ENCODE measurements at places on chromosomes 4 and X. TPM values are rescaled to one million over a fixed set of nuclear protein-coding genes. Genes with fewer than 3 reads are reported as not detected.

The HS3ST1 gene
- total RNA-seq: 0.52 TPM

The LNX1 gene
- 70.7 TPM for total RNA-seq

The ERAS gene
- total RNA-seq: not detected

The STBD1 gene
- total RNA-seq: 10.3 TPM

The FHIP1A gene
- 1.3 TPM for total RNA-seq

The WDFY3 gene
- 89.0 TPM for total RNA-seq

The UGT2B10 gene
- not detected for total RNA-seq

The CCDC110 gene
- total RNA-seq: 5.0 TPM

The SLC16A2 gene
- 18.6 TPM for total RNA-seq

The KLB gene
- total RNA-seq: under 0.01 TPM

The SPARCL1 gene
- total RNA-seq: not detected

The STX18 gene
- 31.5 TPM for total RNA-seq

The SMIM31 gene
- 0.11 TPM for total RNA-seq

The ERCC6L gene
- total RNA-seq: 2.4 TPM

The SPON2 gene
- total RNA-seq: 23.7 TPM

The FHL1 gene
- 464 TPM for total RNA-seq

The ALAS2 gene
- not detected for total RNA-seq

The RAB40A gene
- 0.22 TPM for total RNA-seq

The PAGE2B gene
- not detected for total RNA-seq

The SULT1B1 gene
- total RNA-seq: under 0.01 TPM

The NFKB1 gene
- 35.0 TPM for total RNA-seq

The ODAPH gene
- total RNA-seq: not detected

The WDR17 gene
- total RNA-seq: 1.3 TPM

The STS gene
- 58.1 TPM for total RNA-seq

The LUZP4 gene
- not detected for total RNA-seq

The AIFM1 gene
- 16.1 TPM for total RNA-seq

The KLHL4 gene
- total RNA-seq: 0.22 TPM

The LRIT3 gene
- 0.22 TPM for total RNA-seq

The SSX2B gene
- not detected for total RNA-seq

The TCEAL7 gene
- total RNA-seq: 11.8 TPM

The BEX4 gene
- 31.1 TPM for total RNA-seq

The TCEAL6 gene
- total RNA-seq: not detected

The DACH2 gene
- total RNA-seq: not detected

The SH3TC1 gene
- total RNA-seq: 33.8 TPM

The CHM gene
- total RNA-seq: 33.2 TPM

The PCDH7 gene
- total RNA-seq: not detected

The VCX3B gene
- not detected for total RNA-seq

The DIPK2B gene
- total RNA-seq: not detected

The CD40LG gene
- not detected for total RNA-seq

The PRR32 gene
- not detected for total RNA-seq

The ZFP92 gene
- total RNA-seq: 0.13 TPM

The FATE1 gene
- not detected for total RNA-seq

The MAGEA9B gene
- total RNA-seq: not detected

The AMTN gene
- total RNA-seq: 0.43 TPM

All from articular chondrocyte of knee joint (primary cell).